RPMI7951 (cell line): ENCODE measurements at places on chromosomes 2 and 18. TPM values are rescaled to one million over a fixed set of nuclear protein-coding genes. Genes with fewer than 3 reads are reported as not detected.

DNA sequence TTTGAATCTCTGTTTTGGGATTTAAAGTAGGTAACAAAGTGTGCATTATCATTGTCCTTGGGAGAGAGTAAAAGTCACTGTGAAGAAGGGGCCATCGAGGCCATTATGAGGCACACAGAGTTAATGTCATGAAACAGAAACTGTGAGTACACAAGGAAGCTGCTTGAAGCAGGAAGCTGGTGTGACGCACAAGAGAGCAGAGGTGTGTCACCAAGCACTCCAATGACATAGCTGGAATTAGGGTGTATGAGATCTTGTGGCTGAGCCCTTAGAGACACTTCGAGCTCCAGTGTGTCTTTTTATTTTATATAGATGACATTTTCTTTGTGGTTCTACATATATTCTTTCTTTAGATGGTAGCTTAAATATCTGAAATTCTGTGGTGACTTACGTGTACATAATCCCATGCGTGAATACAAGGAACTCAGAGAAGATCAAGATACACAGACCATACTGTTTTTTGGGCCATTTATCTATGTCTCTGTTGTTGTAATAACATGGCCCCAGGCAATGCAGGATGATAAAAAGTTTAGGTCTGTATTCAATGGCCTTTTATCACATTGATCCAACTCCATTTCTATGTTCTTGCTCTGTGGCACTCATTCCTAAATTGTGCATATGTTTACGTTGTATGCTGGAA lies 164.7 kb upstream of the FAM98A start:
- peak; percentile 36 for DNase-seq

GRCh38 chr18:11114653-11115052 lies 34.7 kb downstream of the PIEZO2 start:
- DNase-seq = peak; percentile 76

DNA sequence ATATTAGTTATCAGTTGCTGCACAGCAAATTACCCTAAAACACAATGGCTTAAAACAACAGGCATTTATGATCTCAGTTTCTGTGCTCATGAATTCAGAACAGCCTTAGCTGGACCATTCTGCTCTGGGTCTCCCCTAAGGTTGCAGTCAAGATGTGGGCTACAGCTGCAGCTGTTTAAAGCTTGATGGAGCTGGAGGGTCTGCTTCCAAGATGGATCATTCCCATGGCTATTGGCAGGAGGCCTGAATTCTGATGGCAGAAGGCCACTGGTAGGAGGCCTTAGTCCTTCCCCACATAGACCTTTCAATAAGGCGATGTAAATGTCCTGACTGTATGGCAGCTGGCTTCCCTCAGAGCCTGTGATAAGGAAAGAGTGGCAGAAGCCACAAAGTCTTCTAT lies 118.6 kb upstream of the SERPINE2 start:
- DNase-seq = no peak

The KCNE4 gene
- total RNA-seq = 13.8 and 16.4 TPM in 2 replicates

The WDR35 gene
- 12.9 and 14.4 TPM in 2 replicates for total RNA-seq

The RANBP2 gene
- total RNA-seq = 51.6 and 56.0 TPM in 2 replicates

The PIEZO2 gene
- total RNA-seq = 10.7 and 10.8 TPM in 2 replicates

The CCDC74A gene
- total RNA-seq = 33.9 and 41.9 TPM in 2 replicates

The PARD6G gene
- 0.24 and 0.68 TPM in 2 replicates for total RNA-seq

The TTR gene
- total RNA-seq = not detected in 2 replicates

The ACKR3 gene
- total RNA-seq = 14.2 and 24.0 TPM in 2 replicates

GRCh38 chr2:104078431-104079157 lies 775.3 kb upstream of the POU3F3 start:
- DNase-seq = no peak

- no peak for DNase-seq
Measured at GRCh38 chr2:38074058-38074763, 1.7 kb downstream of the CYP1B1 start.

The SULT1C2 gene
- total RNA-seq = not detected in 2 replicates

- DNase-seq = peak; percentile 65
Measured at GRCh38 chr2:75276093-75277029, 77.0 kb upstream of the TACR1 start.

DNA sequence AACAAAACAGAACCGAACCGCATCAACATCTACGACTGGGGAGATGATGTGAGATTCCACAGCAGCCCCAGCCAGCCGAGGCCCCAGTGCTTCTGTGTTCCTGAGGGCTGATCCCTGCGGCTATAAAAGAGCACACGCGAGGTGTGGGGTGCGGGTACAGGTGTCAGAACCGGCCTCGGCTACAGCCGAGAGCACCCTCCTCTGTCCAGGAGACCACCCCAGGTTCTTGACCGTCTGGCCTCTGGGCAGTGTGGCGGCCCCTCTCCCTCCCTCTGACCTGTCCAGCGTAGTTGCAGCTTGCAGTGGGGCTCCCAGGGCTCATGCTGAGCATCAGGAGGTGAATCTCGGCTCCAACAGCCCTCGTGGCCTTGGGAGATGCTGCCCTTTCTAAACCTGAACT lies 23.7 kb downstream of the RTP5 start:
- DNase-seq = no peak

The ESPNL gene
- total RNA-seq = under 0.01 TPM in 1 of 2 replicates, not detected in the other

DNA sequence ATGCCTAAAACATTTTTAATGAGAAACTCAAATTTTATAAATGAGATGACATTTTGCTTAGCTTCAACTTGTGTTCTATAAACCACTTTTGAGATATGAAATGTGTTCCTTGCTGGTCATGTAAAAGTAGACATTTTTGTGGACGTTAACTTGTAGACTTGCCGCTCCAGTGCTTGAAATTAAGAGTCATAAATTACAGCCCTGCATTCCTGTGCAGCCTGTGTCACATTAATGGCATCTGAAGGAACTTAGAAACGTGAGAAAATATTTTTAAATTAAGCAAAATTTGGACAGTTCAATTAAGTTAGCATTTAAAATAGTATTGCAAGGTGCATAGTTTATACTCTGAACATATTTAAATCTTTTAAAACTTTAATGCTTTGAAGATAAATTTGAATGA lies 98.3 kb upstream of the LDLRAD4 start:
- no peak for DNase-seq

- DNase-seq = no peak
Measured at GRCh38 chr2:68721482-68722101, 13.0 kb upstream of the ARHGAP25 start.

GRCh38 chr2:85753035-85753524 lies 711 bp upstream of the ATOH8 start:
- no peak for DNase-seq

The AFF3 gene
- 1.3 and 3.6 TPM in 2 replicates for total RNA-seq

The PMAIP1 gene
- 43.7 and 50.3 TPM in 2 replicates for total RNA-seq

GRCh38 chr2:88639865-88640264 lies 12.6 kb upstream of the EIF2AK3 start:
- DNase-seq = no peak

DNA sequence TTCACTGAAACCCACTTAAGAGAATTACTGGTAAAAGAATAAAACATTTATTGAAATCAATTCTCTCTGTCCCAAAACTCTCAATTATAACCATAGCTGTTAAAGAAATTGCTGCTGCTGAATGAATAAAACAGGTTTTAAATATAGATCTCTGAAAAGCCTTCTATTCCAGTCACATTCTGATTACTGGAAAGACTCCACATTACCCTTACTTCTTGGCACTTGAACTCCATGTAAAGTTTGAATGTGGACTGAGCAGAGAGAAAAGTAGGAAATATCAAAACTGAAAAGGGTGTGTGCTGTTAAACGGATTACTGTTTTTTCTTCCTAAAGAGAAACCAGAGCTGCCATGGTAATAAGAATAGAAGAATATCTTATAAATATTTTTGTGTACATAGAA lies 655.3 kb upstream of the SETBP1 start:
- no peak for DNase-seq

DNA sequence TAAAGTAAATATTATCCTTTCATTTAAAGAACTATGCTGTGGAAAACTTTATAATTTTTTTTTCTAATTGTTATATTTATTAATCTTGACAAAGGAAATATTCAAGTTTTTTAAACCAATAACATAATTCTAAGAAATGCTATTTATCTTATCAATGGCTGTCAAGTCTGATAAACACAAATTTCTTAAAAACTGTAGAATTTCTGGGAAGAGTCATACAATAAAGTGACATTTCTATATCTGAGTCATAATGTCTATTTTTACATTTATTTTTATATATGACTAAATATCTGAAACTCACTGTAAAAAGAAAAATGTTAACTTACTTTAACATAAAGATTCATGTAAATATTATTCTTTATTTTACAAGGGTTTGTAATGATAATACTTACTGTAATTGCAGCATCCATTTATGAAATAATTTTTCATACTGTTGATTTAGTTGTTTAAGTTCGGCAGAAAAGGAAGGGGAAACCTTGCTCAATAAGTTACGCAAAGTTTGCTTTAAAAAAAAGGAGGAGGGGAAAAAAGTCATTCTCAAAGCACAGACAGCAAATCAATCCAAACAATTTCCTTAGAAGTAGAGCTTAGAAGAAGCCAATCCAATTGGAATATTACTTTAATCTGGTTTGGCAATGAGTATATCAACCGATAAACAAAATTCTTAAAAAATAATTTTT lies 32.4 kb downstream of the ORC2 start:
- DNase-seq = no peak

DNA sequence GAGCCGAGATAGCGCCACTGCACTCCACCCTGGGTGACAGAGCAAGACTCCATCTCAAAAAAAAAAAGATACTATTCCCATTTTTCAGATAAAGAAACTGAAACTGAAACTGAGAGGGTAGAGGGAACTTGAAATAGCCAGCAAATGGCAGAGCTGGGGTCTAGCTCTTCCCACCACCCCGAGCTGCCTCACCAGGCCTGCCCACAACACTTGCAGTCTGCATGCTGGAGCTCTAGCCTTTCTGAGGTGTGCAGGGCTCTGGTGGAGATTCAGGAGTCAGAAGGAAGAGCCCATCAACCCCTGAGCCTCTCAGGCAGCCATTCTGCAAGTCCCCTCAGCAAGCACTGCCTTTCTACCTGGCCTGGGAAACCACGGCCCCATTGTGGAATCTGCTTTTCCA lies 14.3 kb downstream of the EDAR start:
- peak; percentile 34 for DNase-seq

The ACADL gene
- total RNA-seq = not detected in 2 replicates

DNA sequence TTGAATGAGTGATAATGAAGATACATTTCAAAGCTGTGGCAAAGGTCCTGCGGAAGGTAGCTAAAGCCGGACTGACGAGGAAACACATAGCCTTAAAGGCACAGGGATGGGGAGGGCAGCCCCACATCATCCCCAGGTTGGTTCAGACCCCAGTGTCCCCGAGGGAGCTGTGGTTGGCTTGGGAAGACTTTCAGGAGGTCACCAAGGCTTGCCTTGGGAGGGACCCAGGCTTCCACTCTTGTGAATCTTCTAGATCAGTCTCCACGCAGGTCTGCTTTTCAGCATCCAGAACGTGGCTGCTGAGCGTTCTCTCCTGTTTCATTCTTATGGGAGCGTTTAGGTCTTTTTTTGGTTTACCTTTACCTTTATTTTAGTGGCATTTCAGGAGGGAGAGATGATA lies 16.8 kb downstream of the KIF1A start:
- DNase-seq = no peak

DNA sequence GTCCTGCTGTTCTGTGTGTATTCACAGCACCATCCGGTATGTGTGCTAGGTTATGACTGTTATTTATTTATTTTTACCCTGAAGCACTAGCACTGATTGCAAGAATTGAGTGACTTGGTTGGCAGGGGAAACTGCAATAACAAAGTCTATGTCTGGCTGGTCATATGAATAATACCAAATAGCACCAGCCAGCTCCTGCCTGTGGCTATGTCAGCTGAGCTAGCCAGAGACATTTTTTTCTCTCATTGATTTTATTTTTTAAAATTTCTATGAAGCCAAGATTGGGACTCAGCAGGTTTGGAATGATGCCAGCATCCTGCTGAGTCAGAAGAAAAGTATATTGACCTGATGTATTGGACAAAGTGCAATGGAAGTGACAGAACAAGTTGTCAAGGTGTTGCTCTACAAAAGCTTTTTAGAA lies 188.5 kb upstream of the CDH2 start:
- peak; percentile 29 for DNase-seq

The AGPS gene
- 41.2 and 43.7 TPM in 2 replicates for total RNA-seq

The OTOS gene
- total RNA-seq = 1.7 TPM in 1 of 2 replicates, not detected in the other

The IL1A gene
- total RNA-seq = 1.9 and 2.3 TPM in 2 replicates

DNA sequence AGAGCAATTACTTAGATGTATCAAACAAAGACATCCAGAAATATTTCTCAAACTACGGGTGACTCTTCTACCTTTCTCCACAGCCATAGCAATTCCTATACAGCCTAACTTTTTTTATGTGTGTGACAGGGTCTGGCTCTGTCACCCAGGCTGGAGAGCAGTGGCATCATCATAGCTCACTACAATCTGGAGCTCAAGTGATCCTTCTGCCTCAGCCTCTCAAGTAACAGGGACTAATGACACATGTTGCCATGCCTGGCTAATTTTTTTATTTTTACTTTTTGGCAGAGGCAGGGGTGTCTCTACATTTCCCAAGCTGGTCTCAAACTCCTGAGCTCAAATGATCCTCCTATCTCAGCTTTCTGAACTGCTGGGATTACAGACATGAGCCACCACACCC lies 328.9 kb upstream of the NT5C1B start:
- no peak for DNase-seq

DNA sequence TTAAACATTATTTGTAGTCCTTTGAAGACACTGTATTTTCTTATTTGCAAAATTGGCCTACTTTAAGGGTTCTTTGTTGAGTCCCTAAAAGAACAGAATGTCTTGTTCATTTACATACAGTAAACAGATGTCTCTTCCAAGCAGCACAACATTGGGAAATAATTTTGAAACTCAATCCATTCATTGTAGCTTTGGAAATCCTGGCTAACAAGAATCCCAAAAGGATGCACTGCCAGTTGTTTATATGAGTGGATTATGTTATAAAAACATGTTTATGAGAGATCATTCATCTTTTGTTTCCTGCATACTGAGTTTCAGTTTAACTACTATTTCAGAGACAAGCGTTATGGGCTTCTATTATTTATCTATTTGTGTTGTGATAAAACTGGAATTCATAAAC lies 499.3 kb downstream of the PID1 start:
- DNase-seq = no peak

- DNase-seq = no peak
Measured at GRCh38 chr2:43138441-43138840, 88.0 kb downstream of the ZFP36L2 start.

DNA sequence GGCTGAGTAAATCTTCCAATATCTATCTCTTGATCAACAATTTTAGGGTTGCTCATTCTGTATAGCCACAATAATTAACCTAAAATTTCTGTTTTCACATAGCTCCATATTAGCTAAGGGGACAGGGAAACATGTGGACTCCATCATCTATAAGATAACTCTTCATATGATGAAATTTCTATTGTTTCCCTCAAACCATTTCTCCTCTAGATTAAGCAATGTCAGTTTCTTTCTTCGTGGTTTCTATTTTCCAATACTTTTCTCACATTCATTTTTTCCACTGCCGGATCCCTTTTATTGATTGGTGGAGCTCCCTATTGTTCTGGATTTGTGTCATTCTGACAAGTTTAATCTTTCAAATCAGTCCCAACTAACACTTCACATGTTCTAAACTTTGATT lies 1221.3 kb upstream of the ZEB2 start:
- no peak for DNase-seq

GRCh38 chr2:240416821-240417220 lies 18.6 kb upstream of the GPC1 start:
- no peak for DNase-seq
